GOT3 (cell line): ENCODE measurements at places on chromosomes 2 and 18.

DNA sequence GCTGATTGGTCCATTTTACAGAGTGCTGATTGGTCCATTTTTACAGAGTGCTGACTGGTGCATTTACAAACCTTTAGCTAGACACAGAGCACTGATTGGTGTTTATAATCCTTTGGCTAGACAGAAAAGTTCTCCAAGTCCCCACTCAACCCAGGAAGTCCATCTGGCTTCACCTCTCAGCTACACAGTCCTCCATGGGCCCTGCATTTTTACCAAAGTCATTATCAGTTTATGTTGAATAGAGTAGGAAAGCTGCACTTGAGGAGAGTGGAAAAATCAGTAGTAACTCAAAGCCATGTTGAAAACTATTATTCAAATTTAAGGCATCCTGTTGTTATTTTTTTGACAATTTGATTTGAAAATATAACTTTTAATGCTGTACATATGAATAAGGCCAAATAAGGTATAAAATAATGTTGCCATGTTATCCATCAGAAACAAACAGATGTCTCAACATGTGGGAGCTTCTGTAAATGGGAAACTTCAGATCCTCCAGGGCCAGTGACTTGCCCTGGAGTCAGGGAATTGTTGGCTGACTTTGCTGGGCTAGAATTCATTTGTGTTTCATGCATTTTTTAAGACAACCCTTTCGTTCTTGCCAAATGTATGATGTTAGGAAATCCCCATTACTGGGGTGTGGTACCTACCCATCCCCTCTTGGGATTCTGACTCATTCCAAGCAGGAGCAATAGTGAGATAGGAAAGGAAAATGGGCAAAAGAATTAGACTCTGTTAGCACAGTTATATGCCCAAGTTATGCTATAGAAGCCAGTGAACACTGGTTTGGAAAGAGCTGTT is 37.8 kb upstream of the CCDC195 start:
- DNase-seq: peak; percentile 10

DNA sequence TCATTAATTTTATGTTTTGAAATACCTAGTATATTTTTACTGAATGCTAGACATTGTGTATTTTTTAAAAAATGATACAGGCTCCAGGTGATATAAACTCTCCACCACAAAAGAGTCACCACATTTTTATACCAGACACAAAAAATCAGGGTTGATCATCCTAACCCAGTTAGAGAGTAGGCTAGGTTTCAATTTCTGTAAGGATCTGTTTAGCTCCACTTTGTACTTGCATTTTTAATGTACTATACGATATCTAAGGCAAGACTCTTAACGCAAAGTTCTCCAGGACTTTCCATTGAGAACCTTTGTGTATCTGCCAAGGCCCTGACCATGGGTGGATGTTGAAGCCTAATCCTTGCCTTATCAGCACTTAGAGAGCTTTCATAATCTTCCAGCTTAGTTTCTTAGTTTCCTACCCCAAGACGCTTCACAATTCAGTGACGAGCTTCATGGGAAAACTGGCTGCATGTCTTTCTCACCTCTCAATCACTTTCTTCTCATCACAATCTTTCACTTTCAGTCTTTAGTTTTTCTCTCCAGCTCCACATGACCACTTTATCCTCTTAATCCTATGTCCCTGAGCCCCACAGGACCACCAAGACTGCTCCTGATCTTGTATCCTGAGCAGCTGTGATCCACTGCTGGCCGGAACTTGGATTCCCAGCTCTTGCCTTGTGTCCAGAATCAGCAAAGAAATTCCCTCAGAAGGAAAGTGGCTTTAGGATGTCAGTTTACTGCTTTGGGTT is 635.8 kb downstream of the RNF144A start:
- no peak for DNase-seq

DNA sequence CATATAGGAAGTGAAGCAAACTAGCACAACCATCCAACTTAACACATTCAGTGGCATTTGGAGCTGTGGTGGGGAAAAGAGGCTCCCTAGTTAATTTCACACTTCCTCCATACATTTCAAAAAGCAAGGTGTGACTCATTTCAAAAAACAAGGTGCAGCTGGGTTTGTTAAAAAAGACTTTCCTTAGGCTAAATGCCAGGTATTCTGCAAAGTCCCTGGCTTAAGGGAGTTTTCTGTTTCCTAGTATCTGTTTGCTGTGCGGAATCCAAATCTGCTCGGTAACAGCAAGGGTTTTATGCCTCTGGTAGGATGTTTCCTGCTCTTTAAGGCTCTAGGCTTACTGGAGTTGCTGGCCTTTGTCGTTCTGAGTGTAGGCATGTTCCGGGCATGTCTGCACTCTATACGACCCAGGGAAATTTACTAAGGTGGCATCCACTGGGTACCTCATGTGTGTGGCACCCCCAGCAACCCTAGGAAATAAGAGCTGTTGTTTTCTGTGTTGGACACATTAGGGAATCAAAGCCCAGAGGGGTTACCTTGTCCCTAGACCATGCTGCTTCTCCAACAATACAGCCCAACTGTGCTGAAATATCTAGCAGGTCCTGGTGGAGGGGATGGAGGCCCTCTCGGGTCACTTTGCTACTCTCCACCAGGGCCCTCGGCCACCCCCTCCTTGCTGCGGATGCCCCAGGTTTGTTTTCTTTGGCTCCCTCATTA is 634 bp upstream of the MSGN1 start:
- DNase-seq: no peak

DNA sequence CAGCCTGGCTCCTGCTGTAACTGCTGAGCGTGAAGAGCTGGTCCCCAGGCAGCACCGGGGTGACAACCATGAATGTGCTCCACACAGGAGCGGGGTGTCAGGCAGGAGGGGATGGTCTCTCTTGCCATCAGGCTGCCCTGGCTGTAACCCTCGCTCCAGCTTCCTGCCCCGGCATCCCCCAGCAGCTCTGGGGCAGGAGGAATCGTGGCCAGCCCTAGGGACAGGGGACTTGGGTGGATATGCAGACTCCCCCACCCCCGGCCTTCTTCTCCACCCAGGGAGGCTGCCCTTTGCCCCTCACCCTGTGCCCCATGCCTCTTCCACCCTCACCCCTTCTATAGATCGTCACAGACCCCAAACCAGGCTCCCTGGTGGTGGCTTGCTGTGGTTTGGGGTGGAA is 69.4 kb upstream of the SMAD7 start:
- DNase-seq: no peak

DNA sequence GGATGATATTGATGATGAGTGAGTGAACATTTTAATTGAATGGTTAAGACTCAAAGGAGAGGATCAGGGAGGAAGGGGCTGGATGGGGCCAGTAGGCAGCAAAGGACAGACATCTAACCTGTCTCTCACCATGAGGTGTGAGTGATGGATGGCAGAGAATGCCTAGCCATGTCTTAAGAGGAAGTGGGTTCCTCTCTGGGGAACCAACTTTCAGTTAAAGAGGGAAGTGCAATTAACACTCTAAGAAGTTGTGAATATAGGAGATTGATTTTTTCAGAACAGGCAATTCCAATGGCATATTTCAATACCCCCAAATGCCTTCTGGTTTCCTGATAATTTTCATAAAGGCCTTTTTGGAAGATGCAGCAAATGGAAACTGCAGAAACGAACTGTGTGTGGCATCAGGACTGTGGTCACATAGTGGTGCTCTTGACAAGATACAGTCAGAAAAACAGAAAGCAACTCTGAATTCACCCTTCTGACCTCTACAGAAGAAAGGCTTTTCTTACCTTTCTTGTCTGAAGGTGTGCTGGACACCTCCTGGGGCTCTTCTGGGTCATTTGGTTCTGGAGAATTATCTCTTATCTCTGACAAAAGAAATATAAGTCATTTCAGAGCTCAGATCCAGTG is 10.2 kb downstream of the SP110 start:
- no peak for DNase-seq

DNA sequence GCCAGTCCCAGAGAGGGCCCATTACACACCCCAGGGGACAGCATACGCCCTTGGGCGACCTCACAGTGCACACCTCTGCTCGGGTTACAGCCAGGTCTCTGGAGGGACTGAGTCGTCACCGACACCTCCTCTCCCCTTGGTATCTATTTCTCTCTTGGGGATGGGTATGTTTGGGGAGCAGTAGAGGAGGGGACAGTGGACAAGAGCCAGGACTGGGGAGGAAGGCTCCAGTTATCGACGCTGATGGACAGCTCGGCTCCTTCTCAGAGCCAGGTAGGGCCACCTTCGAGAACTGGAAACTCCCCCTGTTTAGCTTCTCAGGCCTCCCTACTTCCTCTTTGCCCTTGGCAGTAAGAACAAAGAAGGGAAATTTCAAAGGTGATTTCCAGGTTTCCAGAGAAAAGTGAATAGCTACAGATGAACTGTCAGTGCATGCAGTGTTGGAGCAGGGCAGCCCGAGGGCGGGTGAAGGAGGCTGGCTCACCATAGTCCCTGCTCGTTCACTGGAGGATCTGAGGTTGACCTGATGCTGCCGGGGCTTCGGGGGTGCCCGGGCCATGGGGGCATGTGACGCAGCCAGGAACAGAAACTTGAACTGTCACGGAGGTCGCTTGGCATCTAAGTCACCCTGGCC is 4.4 kb upstream of the SEMA4C start:
- no peak for DNase-seq

DNA sequence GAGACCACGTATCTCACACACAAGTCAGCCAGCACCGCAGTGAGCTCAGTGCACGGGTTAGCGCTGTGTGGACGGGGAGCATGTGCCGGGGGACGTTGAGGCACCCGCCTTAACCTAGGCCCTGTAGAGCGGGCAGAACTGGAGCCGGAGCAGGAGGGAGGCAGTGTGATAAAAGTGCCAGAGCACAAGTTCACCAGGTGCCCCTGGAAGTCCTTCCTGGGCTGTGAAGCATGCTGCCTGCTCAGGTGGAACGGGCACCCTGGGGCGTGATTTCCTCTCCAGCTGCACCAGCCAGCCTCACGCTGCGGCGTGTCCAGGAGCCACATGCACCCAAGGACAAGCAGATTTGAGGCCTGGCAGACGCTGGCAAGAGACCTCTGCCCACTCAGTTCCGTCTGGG is 50.3 kb downstream of the ITGB1BP1 start:
- no peak for DNase-seq

DNA sequence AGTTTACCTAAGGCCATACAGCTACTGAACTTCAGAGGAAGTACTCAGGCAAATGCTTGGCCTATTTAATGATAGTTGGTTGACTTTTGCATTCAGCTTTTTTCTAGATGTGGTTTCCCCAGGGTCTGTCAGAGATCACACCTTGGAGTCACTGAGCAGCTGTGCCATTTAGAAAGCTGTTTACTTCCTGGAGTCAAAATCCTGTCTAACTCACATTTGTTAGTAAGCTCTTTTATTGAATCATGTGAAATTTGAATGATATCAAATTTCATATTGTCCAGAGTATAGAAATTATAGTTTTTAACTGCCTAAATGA is 7.6 kb upstream of the TRIB2 start:
- no peak for DNase-seq

DNA sequence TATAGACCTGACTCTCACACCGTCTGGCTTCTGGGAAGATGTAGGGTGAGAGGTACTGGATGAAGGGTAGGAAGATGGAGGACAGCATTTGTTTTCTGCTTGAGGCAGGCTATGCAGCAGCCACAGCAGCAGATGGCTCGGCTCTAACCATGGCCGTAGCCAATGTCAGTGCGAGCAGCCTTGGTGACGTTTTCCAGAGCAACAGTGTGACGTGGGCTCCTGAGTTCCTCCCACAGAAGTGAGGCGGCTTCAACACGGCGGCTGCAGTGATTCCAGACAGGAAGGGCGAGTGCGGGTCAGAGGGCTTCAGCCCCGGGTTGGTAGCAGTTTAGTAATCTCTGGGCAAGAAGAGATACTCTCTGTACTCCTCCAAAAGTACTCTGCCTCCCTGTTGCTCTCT is 133.0 kb upstream of the MYT1L start:
- DNase-seq: no peak

GRCh38 chr18:63073481-63073880 is 246.1 kb downstream of the BCL2 start:
- DNase-seq: no peak

GRCh38 chr2:220985561-220985960 is 586.5 kb downstream of the EPHA4 start:
- no peak for DNase-seq

DNA sequence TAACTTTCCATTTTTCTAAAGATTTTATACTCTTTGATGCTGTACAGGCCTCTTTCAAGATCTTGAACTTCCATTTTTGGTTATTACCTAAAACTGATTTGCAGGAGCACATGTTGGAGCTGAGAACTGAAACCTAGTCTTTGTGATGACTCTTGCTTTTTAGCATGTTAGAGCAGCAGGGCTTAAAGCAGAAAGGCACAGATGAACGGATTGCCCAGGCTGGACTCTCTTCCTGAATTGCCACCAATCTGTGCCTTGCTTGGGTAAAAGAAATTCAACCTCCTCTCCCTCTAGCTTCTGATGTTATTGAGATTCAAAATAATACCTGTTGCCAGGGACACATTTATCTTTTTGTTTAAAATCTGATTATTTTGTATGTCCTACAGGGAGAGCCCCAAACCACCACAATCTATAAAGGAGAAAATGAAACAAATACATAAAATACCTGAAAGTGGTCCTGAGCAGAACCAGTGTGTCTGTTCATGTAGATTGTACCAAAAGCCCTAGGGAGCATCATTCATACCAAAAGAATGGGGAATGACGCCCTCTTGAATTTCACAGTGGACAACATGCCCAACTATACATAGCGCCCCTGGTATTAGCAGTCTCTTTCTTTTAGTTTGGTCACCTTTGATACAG is 277.0 kb upstream of the MAP2 start:
- DNase-seq: no peak

DNA sequence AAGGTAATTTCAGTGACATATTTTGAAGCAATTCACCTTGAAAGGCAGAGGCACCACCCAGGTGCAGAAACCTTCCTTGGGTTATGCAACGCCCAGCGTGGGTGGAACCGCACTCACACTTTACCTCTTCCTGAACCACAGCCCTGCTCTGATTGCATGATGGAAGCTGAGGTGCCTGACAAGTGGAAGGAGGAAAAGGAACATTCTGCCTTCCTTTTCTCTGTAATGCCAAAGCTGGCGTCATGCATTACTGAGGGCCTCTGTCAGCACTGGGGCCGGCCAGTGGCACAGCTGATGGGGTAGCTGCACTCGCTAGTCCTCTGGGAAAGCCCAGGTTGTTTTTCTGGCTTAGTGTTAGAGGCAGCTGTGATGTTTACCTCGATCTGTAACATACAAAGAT is 266.5 kb downstream of the NEDD4L start:
- no peak for DNase-seq

GRCh38 chr2:174771136-174771535 is 6.9 kb upstream of the CHRNA1 start:
- no peak for DNase-seq

- DNase-seq: no peak
These were observed 23.4 kb downstream of the DAPL1 start for GRCh38 chr2:158818511-158818910.
